SW 1271 (cell line): ENCODE measurements at places on chromosomes 16 and 17.

- DNase-seq: no peak
Measured at GRCh38 chr17:16052486-16052885, 52.9 kb downstream of the TTC19 start.

- DNase-seq: peak; percentile 50
Measured at GRCh38 chr16:5024632-5025031, 9.1 kb downstream of the NAGPA start.

- no peak for DNase-seq
Measured at GRCh38 chr17:61986898-61987297, 59.1 kb upstream of the INTS2 start.

- no peak for DNase-seq
Measured at GRCh38 chr17:79985943-79986391, 49.7 kb downstream of the TBC1D16 start.

DNA sequence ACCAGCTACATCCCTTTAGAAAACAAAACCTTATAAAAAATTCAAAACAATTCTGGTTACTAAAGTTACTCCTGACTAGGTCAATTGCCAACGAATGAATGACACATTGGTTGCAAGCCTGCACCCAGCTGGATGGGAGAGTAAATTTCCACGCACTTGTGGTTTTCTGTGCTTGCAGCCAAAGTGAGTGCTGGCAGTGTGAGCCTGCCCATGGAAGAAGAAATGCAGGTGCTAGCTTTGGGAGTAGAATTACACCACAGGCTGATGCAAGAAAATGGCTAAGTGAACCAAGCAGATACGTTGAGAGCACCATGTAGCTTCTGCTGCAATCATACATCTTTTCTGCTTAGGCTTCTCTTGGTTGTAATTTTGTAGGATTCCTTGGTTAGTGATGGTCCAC, 74.6 kb downstream of the SYCE1L start:
- DNase-seq: no peak

DNA sequence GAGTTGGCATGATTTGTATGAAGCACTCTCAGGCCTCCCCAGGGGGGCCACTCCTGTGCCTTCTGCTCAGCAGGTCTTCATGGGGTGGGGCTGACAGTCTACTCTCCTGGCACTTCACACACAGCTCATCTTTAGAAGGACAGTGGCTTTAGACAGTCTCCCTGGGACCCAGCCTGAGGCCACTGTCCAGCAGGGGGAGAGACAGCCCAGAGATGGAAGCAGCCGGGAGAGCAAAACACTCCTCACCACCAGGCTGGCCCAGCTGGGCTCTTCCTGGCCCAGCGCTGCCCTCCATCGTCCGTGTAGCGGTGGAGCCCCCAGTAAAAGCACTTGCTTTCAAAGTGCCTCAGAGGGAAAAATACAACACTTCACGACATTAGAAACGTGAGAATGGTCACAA, 62.0 kb upstream of the CRHR1 start:
- no peak for DNase-seq

DNA sequence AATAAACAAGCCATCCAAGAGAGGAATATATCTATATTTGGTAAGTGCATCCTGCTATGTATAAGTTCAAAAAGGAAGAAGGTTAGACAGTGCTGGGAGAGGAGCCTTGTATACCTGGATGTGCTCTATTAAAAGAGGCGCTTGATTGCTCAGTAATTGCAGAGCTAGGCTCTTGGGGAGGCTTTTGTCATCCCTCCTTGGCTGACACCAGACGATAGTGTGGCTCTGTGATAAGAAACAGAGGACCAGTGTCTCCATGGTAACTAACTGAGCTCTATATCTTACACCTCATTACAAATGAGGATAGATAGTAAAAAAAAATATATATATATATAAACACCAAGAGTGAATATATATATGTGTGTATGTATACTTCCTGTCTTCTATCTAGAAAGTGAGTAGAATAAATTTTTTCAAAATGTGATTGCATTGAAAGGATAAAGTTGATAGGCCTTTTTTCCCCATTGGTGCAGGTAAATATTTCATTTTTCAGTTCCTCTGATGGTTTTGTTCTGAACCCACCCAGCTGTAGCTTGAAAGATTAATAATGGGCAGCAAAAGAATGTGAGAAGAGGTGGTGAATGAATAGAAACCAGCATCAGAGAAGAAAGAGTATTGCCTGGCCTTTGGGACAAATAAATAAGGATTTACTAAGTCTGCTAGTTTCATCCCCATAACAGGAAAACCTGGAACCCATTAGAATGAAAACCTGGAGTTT, 303.7 kb downstream of the ZFHX3 start:
- no peak for DNase-seq

- DNase-seq: peak; percentile 73
Measured at GRCh38 chr17:28811651-28812090, 30.9 kb downstream of the FAM222B start.

- no peak for DNase-seq
Measured at GRCh38 chr16:88570691-88571092, 489 bp downstream of the ZC3H18 start.

GRCh38 chr17:935485-935884, 44.1 kb downstream of the NXN start:
- DNase-seq: no peak
